PC-9 (cell line): ENCODE measurements at places on chromosomes 5 and 9. TPM values are rescaled to one million over a fixed set of nuclear protein-coding genes. Genes with fewer than 3 reads are reported as not detected.

- H3K27ac ChIP-seq, result peak overlapping the region; percentile 36; the same call in 1 of the 2 replicates
- H3K36me3 ChIP-seq, result no peaks in the 10 kb centered on the region
- no peak overlapping the region for H3K4me3 ChIP-seq
- no peak for DNase-seq
Observed at GRCh38 chr9:27425827-27426510, 98.1 kb upstream of the IFNK start.

Gene SPATA31D3
- not detected in 2 replicates for total RNA-seq

DNA sequence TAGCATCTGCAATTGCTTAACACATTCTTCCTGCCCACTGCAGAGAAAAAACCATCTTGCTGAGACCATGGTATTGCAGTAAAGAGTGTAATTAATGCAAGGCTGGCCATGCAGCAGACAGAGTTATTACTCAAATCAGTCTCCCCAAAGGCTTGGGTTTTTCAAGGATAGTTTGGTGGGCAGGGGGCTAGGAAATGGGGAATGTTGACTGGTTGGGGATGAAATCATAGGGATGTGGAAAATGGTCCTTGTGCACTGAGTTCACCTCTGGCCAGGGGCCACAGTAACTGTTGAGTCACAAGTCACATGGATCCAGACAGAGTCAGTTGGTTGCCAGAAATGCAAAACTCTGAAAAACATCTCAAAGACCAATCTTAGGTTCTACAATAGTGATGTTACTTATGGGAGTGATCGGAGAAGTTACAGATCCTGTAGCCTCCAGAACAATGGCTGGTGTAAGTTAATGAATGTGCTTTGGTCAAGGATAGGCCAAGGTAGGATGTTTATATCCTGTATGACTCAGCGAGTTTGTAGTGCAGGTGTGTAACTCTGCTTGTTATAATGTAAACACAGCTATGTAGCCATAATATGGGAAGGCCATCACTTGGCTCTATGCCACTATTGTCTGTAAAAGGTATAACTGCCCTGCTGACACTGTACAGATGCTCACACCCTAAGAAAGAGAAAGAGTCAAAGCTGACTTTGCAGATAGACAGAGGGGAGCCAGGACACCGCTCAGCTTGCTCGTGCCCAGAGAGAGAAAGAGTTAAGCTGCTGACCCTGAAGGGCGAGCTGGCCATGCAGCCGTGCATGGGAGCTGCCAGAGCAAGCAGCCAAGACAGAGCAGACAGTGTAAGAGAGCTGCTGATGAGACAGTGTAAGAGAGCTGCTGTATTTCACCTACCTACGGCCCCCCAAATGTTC, 27.2 kb downstream of the C9orf152 start:
- peak; percentile 29 for DNase-seq
- H3K4me1 ChIP-seq, result peaks cover 26% of the 10 kb centered on the region
- no peak overlapping the region for H3K4me3 ChIP-seq
- no peaks in the 10 kb centered on the region for H3K36me3 ChIP-seq
- H3K27ac ChIP-seq, result peak overlapping the region; percentile 55

DNA sequence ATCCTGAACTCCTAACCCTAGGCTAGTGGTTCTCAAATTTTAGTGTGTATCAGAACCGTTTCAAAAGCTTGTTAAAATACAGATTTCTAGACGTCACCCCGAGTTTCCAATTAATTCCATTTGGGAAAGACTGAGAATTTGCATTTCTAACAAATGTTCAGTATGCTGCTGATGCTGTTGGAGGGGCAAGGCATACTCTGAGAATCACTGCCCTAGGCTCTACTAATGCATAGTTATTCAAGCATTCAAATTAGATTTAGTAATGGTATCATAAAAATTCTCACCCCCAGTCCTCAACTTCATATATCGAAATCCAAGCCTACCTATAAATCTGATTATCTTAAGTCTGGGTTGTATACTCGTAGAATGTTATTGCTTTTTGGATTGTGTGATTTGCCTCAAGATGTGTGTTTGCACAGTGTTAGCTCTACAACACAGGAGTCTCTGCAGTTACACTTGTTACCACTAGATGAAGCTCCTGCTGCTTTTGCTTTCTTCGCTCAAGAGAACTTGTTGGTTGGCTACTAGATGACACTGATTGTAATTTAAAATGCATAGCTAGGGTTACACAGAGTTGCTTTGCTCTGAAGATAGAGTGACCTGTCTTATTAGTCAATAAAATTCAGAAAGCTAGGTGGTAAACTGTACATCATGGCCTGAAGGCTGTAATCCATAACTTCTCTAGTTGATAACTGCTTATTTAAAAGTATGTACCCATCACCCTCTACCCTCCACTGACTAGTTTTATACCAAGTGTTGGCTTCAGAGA, 7.5 kb upstream of the ERAP2 start:
- no peak overlapping the region for H3K4me3 ChIP-seq
- DNase-seq, result no peak
- H3K27ac ChIP-seq, result no peak overlapping the region
- no peaks in the 10 kb centered on the region for H3K27me3 ChIP-seq
- no peaks in the 10 kb centered on the region for H3K36me3 ChIP-seq
- H3K4me1 ChIP-seq, result no peaks in the 10 kb centered on the region

Gene C9
- total RNA-seq, result not detected in 2 replicates
